ENCODE measurements at places on chromosomes 1 and 21. TPM values are rescaled to one million over a fixed set of nuclear protein-coding genes. Genes with fewer than 3 reads are reported as not detected.
A peak's percentile ranks its signal among the peaks of the same experiment; 100 is the strongest.

The FCRL5 gene
- 0.99 TPM for total RNA-seq

The FCRL3 gene
- total RNA-seq: not detected

The LHX4 gene
- total RNA-seq: not detected

The UTS2 gene
- total RNA-seq: not detected

- DNase-seq: peak; percentile 27
Measured at GRCh38 chr1:243473227-243474135, 217.6 kb downstream of the SDCCAG8 start.
